Stimulated activated CD4-positive, alpha-beta T cell treated with anti-CD3 and anti-CD28 coated beads, Interleukin-15, amount 100 ng/mL, for 1 hour (primary cell): ENCODE measurements at places on chromosomes 3 and 15.

DNA sequence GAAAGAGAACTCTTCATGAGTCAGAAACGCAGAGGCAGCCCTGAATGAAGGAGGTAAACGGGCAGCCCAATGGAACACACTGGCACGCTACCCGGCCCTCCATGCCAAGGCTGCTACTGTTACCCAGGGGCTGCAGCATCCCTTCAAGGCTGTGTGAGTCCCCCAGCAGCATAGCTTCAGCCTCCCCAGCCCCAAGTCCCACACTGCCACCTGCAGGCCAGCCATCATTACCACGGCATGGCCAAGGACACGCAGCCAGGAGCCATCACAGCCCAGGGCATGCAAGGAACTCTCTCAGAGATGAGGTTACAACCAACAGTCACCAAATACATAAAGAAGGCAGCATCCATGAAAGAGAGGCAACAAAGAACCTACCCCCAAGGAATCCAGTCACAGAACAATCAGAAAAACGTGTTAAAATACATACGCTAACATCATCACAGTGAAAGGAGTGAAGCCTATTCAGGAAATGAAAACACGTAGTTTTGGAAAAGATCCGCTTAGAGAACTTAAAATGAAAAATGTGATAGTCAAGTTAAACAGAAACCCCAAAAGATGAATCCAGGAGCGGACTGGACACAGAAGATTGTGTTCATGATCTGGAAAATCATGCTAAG lies 22.4 kb downstream of the PLA2G4F start:
- DNase-seq = peak; percentile 36

DNA sequence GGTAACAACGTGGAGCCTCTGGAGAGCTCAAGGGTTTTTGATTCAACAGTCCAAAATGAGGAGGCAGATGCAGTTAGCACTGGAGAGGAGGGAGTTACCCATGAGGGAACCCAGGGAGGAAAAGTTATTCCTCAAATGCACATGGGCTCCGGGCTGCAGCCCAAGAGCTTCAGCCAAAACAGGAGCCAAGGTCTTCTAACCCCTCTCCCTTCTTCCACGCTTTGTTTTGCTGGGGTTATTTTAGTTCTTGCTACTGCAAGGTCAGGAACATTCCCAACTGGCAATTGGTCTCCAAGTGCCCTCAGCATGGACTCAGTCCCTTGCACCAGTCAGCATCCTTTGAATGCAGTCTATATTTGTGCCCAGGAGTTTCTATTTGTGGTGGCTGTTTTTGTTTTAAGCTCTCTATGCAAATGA lies 90.0 kb downstream of the TGFBR2 start:
- DNase-seq = no peak

- no peak for DNase-seq
Measured at GRCh38 chr3:122301063-122301462, 24.0 kb upstream of the CSTA start.

- DNase-seq = no peak
Measured at GRCh38 chr3:152550284-152550683, 281.6 kb downstream of the MBNL1 start.

GRCh38 chr3:174529298-174529697 lies 329.8 kb upstream of the NAALADL2 start:
- no peak for DNase-seq

- no peak for DNase-seq
Measured at GRCh38 chr15:91445695-91446228, 345.7 kb downstream of the SV2B start.

DNA sequence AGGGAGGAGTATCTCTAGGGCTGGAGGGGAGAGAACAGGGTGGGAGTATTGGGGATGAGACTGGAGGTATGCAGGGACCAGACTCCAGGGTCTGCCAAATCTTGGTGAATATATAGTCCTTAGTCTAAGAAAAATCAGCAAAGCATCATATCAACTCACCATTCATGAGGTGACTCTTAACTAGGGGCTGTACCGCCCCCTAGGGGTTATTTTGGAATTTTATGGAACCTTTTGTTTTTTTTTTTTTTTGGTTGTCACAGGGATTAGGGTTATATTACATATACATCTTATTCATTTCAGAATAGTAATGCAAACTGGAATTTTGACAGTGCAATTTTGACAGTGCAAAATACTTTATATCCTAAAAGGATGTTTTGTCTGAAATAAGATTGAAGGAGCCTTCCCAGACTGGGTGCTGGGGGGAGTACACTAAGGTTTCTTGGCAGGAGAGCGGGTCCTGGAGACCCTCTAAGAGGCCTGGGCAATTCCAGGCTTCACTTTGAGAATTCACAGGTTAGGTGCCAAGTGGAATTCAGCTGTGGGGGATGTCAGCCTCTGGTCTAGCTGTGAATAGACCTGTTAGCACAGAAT lies 7.5 kb downstream of the CMTM7 start:
- no peak for DNase-seq

GRCh38 chr3:100720426-100720825 lies 11.1 kb downstream of the TFG start:
- DNase-seq = no peak

GRCh38 chr3:55630280-55630920 lies 143.3 kb upstream of the WNT5A start:
- no peak for DNase-seq

DNA sequence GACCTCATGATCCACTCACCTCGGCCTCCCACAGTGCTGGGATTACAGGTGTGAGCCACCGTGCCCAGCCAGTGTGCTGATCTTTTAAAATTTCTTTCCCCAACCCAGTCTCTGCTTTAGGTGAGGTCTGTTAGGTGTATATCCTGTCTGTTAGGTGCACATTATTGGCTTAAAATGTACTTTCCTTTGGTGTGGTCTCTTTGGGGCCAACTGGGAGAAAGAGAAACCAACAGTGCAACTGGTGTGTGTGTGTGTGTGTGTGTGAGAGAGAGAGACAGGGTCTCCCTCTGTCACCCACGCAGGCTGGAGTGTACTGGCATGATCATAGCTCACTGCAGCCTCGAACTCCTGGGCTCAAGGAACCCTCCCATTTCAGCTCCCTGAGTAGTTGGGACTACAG lies 50.3 kb upstream of the GNB5 start:
- DNase-seq = no peak

DNA sequence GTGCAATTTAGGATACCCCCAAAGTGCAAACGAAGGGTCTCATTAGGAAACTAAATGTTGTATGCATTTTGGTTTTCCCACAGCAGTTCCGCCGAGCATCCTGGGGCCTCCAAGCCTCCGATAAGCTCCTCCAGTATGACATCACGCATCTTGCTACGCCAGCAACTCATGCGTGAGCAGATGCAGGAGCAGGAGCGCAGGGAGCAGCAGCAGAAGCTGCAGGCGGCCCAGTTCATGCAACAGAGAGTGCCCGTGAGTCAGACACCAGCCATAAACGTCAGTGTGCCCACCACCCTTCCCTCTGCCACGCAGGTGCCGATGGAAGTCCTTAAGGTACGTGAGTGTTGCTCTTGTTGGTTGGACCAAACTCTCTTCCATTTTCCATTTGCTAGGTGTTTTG lies 120.5 kb upstream of the SAMMSON start:
- DNase-seq = no peak

- no peak for DNase-seq
Measured at GRCh38 chr15:59268168-59268851, 61.7 kb downstream of the LDHAL6B start.

GRCh38 chr3:156417559-156418132 lies 137.3 kb downstream of the SSR3 start:
- no peak for DNase-seq

DNA sequence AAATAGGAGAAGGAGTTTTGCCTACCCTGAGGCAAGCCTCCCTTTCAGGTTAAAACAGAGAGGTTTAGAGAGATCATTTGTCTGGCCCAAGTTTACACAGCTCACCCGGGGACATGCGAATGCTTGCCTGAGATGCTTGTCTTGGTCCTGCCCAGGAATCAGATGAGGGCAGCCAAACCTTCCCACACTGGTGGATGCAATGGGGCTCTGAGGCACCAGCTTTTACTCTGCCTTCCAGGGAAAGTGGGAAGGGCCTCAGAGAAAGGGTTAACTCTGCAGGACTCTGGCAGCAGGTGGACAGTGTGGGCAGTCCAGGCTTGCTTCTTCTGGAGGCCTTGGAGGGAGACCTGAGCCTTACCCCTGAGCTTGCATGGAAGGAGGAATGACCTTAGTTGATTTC lies 90.0 kb downstream of the LRRK1 start:
- DNase-seq = no peak

- no peak for DNase-seq
Measured at GRCh38 chr3:188687389-188687788, 484.4 kb upstream of the TPRG1 start.

DNA sequence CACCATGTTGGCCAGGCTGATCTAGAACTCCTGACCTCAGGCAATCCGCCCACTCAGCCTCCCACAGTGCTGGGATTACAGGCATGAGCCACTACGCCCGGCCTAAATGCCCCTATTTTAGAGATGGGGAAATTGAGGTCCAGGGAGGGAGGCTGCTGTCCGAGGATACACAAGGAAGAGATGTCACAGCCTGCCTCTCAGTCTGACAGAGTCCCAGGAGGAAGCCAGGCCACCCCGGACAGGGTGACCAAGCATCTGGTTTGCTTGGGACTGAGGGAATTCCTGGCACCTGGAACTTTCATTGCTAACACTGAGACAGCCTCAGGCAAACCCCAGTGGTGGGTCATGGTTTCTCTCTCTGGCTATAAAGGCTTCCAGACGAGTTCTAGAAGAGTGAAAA lies 30.6 kb upstream of the ADAMTS7 start:
- no peak for DNase-seq

GRCh38 chr15:40458495-40459371 lies 12.1 kb upstream of the CHST14 start:
- DNase-seq = no peak

- DNase-seq = no peak
Measured at GRCh38 chr15:70560617-70561328, 202.6 kb downstream of the UACA start.

GRCh38 chr3:140695361-140696061 lies 17.6 kb downstream of the TRIM42 start:
- no peak for DNase-seq

- DNase-seq = no peak
Measured at GRCh38 chr3:191696348-191696747, 235.4 kb downstream of the PYDC2 start.

DNA sequence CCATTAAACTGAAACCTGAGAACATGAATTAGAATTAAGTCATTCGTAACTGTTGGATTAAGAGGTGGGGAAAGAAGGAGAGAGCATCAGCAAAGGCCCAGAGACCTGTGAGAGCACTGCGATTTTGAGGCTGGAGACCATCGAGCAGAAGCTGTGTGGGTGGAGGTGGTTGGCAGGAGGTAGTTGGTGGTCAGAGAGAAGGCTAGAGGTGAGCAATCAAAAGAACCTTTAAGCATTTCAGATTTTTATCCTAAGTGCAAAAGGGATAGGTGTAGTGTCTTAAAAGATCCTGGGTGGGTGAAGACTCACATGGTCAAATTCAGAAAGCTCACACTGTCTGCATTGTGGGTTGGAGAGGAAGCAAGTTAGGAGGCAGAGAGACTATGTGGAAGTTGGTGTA lies 65.1 kb upstream of the TEX264 start:
- DNase-seq = no peak

- DNase-seq = no peak
Measured at GRCh38 chr15:52014616-52015015, 4.4 kb upstream of the MAPK6 start.

DNA sequence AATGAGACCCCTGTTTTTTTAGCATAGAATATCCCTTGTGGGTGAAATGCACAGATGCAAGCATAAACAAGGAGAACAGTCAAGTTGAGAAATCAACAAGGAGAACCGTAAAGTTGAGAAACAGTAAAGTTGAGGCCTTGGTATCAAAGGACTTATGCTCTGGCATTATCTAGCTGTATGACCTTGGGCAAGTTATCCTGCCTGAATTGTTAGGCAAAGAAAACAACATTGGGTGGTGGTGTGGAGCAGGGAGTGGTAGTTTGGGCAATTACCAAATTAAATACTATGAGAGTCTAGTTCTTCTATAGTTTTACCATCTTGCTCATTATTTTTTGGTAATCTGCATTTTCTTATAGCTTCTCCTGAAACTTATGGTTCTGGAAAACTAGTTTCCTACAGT lies 573.4 kb upstream of the ARPP21 start:
- DNase-seq = no peak
